ENCODE measurements at places on chromosomes 4 and X.
A peak's percentile ranks its signal among the peaks of the same experiment; 100 is the strongest.

- H3K4me1 ChIP-seq = no peaks in the 10 kb centered on the region
- H3K27me3 ChIP-seq = no peaks in the 10 kb centered on the region
Measured at GRCh38 chrX:72040506-72040905, 91.2 kb downstream of the RTL5 start.

DNA sequence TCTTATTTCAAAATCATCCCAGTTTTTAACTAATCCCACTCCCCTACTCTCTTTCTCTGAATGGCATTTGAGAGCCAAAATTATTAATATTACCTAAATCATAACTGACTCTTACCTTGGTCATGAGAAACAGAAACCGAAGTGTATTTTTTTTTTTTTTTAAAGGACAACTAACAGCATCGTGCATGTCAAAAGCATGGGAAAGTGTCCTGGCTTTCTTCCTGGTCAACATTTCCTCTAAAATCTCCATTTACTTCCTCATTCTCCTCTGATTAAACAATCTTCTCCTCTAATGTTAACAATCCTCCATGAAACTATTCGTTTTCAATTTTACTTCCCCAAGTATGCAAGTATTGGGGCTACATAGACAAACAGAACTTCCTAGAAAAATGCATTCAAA, 2.1 kb upstream of the STS start:
- H3K27ac ChIP-seq = no peak overlapping the region
- no peak for DNase-seq
- H3K4me3 ChIP-seq = no peak overlapping the region

DNA sequence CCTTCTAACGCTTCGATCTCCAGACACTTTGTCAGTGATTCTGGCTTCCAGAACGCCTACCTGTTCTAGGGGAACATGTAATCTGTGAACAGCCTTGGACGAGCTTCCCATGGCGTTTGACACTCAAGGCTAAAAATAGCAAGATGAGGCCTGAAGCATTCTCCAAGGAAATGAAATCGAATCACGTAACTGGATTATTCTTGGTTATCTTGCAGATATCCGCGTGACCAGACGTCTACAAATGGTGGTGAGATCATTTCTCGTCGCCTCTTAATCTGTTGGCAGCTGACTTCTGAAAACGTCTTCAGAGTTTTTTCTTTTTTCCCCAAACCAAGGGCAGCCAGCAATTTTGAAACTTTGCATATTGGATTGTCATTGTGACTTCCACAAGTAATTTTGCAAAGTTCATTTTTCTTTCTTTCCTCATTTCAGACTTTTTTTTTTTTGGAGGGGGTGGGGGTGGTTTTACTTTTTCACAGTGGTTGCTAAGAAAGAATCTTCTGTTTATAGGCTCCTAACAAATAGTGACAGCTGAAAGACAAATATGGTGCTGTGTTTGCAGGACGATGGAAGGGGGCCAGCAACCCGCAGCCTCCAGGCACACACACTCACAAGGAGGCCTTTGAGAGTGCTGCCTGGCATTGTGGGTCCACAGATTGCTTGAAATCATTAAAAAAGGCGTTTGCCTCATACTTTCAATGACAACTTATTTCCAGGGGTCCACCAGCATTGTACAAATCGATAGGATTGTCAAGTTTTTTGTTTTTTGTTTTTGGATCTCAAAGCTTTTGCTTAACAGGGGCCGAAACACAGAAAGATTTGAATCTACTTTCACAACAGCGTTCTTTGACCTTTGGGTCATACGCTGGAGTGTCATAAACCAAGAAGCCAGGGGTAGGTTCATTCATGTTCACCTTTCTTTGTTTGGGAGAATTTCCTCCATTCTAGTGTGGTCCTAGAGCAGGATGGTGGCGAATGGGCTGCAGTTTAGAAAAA, 32.4 kb upstream of the PDLIM3 start:
- no peaks in the 10 kb centered on the region for H3K27me3 ChIP-seq
- H3K4me1 ChIP-seq = peaks cover 25% of the 10 kb centered on the region
- H3K36me3 ChIP-seq = no peaks in the 10 kb centered on the region
- no peak for DNase-seq

DNA sequence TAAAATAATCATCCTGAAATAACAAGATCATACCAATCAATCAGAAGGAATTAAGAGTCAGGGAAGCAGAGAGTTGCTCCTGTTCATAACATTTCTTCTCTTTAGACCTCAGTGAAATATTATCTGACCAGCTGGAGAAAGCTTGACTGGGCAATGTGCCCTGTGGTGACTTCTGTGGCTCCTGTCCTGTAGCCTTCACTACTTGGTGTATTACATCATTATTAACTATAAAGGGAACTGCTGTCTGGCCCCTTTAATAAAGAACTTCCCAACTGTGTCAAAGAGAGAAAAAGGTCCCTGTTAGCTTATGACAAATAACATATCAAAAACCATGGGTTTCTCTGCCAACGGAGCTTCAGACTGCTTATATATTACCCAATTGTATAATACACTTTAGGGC, 18.0 kb downstream of the OPHN1 start:
- no peaks in the 10 kb centered on the region for H3K27me3 ChIP-seq
- H3K27ac ChIP-seq = no peak overlapping the region
- H3K4me3 ChIP-seq = no peak overlapping the region

DNA sequence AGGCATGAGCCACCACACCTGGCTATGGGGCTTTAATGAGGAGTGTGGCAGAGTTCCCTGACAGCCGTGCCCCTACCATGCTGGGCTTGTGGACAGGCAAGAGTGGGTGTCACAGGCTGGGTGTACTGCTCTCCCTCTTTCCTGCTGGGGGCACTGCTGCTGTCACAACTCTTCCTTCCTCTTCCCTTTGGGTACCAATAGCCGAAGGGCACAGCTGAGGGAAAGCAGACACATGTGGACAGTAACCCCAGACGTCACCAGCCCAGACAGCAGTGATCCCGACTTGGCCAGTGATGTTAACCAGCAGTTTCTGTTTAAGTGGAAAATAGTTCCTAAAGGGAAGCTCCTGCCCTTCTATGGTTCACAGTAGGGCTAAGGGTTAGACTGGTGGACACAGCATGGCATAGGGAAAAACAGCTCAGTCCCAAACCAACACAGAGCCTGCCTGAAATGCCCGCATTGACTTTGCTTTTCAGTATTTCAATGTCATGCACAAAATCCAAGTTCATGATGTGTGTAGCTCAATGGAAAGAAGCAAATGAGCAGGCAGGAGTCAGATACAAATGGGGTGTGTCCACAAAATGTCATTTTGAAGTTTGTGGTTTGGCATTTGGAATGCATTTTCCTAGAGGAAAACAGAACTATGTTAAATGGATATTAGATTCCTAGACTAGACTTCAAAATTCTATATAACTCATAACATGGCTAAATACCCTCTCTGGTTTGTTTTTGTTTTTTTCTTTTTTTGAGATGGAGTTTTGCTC, 24.9 kb upstream of the DDX3X start:
- no peaks in the 10 kb centered on the region for H3K36me3 ChIP-seq
- no peak for DNase-seq
- no peak overlapping the region for H3K4me3 ChIP-seq
- H3K27me3 ChIP-seq = no peaks in the 10 kb centered on the region
- no peaks in the 10 kb centered on the region for H3K4me1 ChIP-seq
- H3K27ac ChIP-seq = no peak overlapping the region

DNA sequence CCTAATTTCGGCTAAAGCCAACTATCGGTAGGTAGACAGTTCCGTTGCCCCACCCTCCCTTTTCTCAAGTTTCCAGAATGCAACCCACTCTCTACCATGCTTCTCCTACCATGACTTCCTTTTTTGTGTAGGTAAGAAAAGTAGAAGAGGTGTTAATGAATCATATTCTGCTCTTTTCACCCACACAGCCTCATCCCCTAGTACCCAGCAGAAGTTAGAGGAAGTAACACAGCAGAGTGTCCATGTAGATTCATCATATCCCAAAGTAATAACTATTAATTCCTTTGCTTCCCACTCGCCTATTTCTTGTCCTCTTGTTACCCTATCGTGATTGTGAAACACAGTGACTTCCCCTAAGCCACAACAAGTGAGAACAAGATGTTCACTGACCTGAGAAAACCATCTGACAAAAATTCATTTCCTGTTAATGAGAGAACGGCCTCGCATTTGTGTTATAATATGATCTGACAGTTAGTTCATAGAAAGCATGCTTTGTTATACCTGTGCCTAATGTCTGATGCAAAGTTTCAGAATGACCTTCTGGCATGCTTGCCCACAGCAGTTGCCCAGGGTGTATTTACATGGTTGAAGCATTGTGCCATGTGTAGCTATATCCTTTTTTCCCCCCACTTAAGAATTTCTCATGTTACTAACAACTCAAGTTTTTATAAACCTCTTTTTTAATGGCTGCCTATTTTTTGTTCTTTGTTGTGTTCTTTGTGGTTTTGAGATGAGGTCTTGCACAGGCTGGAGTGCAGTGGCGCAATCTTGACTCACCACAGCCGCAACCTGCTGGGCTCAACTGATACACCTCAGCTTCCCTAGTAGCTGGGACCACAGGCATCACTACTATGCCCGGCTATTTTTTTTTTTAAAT, 185.6 kb downstream of the RAP1GDS1 start:
- no peaks in the 10 kb centered on the region for H3K27me3 ChIP-seq
- no peak for DNase-seq
- peaks cover 8% of the 10 kb centered on the region for H3K4me1 ChIP-seq
- peak overlapping the region; percentile 24 for H3K27ac ChIP-seq
- H3K36me3 ChIP-seq = peaks cover 24% of the 10 kb centered on the region
- H3K4me3 ChIP-seq = no peak overlapping the region

DNA sequence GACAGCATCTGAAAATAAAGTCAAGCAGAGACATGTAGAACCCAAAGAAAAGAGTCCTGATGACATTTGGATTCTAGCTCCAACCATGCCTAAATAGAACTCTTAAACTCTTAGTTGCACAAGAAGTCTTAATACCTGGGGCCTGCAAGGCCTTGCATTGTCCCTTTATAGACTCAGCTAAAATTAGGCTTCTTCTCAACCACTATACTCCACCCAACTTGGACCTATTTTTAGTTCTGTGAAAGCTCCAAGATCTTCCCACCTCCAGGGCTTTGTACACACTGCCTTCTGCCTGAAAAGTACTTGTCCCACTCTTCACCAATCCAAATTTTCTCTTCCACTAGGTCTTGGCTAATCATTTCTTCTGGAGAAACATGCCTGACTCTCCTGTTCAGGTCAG, 36.5 kb downstream of the PLK4 start:
- no peak overlapping the region for H3K4me3 ChIP-seq
- H3K36me3 ChIP-seq = peaks cover 45% of the 10 kb centered on the region
- DNase-seq = no peak

DNA sequence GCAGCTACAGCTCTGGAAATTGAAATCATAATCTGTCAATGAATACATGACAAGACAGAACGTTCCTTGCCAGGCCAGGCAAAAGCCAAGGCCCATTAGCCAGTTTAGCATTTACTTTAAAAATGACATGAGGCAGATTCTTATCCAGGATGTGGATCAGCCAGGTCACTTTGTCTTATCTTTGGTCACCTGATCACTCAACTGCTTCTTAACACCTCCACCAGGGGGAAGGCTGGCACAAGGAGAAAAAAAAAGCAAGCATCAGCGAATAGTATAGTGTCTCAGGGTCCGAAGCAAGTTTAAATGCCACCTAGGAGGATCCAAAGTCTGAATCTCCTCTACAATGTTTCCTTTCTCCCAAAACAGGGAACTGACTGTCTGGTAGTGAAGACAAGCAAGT, 18.8 kb downstream of the ATP1B4 start:
- H3K27me3 ChIP-seq = no peaks in the 10 kb centered on the region
- no peaks in the 10 kb centered on the region for H3K36me3 ChIP-seq
- DNase-seq = no peak
- no peak overlapping the region for H3K27ac ChIP-seq
- H3K4me1 ChIP-seq = no peaks in the 10 kb centered on the region

GRCh38 chr4:168841672-168842019, 168.4 kb downstream of the CBR4 start:
- H3K4me3 ChIP-seq = no peak overlapping the region
- peak overlapping the region; percentile 82 for H3K27ac ChIP-seq
- H3K27me3 ChIP-seq = no peaks in the 10 kb centered on the region
- no peaks in the 10 kb centered on the region for H3K36me3 ChIP-seq
